ENCODE measurements at places on chromosomes 2 and 18. TPM values are rescaled to one million over a fixed set of nuclear protein-coding genes. Genes with fewer than 3 reads are reported as not detected.
A peak's percentile ranks its signal among the peaks of the same experiment; 100 is the strongest.

ERICH2 gene
- not detected for total RNA-seq

GRCh38 chr2:160210599-160211138 is 10.6 kb upstream of the ITGB6 start:
- DNase-seq, result peak; percentile 58

DNA sequence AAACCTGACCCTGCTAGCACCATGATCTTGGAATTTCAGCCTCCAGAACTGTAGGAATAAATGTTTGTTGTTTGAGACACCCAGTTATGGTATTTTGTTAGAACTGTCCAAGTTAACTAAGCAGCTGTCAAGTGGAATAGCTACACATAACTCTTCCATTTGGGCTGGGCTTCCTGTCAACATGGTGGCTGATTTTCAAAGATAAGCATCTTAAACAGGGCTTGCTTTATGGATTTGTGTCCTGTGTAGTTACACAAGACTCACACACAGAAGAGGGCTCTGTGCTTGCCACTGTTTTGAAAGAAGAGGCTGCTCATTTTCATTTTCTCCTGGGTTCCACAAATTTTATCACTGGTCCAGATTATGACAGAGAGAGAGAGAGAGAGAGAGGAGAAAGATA is 35.7 kb downstream of the GCG start:
- DNase-seq, result no peak

DNA sequence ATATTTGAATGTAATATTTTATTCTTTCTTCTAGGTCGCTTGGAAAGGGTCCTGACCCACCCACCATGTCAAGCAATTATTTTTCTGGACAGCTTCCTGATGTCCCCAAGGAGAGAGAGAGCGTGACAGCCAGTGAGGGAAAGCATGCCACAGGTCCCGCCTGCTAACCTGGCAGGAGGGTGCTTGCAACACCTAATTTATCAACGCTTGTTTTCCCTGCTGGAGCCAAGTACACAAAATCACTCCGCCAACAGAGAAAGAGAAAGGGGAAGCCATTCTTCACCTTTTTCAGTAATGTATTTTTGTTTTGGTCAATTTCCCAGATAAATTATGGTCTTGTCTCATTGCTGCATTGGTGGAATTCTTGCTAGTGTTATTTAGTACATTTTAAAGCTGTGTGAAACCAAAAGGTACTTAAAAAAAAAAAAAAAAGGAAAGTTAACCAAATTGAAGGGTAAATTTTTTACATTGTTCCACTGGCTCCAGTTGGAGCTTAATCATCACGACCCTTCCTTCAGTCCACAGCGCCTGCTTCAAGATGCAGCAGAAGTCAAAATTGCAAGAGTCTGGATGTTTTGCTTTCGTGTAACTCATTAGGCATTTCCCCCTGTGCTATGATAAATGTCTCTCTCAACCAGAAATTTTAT is 88.5 kb upstream of the COPS8 start:
- no peak for DNase-seq

- DNase-seq, result no peak
These were observed 89.2 kb upstream of the CD226 start for GRCh38 chr18:70036771-70037347.

DNA sequence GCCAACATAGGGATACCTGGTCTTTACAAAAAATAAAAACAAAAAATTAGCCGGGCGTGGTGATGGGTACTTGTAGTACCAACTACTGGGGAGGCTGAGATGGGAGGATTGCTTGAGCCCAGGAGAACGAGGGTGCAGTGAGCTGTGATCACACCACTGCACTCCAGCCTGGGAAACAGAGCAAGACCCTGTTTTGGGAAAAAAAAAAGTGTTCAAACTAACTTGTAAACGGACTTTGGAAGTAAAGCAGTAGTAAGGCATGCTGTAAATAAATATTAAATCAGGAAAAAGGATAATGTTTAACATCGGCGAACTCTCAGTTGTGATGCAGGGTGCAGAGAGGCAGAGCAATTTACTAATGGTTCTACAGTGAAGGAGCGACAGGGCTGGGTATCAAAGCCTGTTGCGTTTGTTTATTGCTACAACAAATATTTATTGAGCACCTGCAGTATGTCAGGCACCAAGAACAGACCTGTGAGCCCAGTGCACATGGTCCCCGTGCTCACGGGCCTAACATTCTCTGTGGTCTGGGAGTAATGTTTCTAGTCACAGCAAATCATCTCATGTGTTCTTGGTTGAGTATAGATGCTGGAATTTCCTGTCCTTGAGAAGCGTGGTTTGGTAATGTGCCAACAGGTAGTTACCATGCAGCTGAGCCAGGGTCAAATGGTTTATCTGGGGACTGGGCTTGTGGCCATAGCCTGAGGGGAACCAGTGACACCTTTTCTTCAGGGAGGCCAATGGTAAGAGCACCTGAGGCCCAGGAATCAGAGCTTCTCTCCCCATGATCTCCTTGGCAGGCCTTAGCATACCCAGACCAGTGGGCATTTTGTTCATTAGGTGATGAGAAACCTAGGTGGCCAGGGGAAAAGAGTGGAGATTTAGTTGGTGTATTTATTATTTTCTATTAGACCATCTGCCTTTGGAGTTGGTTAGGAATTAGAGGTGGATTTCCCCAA is 27.9 kb upstream of the GREB1 start:
- no peak for DNase-seq
